ENCODE measurements at places on chromosomes 16 and 17.

DNA sequence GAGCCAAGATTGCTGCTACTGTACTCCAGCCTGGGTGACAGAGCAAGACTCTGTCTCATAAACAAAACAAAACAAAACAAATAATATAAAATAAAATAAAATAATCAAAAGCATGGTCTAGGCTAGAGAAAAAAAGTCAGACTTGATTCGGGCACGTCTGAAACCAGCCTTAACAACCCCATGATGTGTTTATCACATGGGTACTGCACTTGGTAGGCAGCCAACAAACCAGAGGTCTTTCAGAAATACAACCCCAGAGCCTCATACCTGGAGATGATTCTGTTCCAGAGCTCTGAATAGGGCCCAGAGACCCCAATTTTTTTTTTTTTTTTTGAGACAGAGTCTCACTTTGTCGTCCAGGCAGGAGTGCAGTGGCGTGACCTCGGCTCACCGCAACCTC, 9.6 kb upstream of the HAPSTR1 start:
- DNase-seq: no peak

- DNase-seq: no peak
These were observed 166.4 kb downstream of the CCDC182 start for GRCh38 chr17:57578608-57579225.

DNA sequence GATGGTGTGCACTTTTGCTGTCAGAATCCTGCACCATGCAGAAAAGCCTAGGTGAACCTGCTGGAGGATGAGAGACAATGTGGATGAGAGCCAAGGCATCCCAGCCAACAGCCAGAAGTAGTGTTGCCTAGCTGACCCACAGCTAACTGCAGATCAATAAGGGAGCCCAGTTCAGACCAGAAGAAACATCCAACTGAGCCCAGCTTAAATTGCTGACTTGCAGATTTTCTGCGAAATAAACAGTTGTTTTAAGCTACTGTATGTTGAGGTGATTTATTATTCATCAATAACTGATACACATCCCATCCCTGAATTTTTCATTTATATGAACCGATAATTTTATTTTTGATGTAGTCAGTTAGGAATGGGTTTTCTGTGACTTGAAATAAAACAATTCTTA, 39.2 kb upstream of the TOX3 start:
- no peak for DNase-seq

DNA sequence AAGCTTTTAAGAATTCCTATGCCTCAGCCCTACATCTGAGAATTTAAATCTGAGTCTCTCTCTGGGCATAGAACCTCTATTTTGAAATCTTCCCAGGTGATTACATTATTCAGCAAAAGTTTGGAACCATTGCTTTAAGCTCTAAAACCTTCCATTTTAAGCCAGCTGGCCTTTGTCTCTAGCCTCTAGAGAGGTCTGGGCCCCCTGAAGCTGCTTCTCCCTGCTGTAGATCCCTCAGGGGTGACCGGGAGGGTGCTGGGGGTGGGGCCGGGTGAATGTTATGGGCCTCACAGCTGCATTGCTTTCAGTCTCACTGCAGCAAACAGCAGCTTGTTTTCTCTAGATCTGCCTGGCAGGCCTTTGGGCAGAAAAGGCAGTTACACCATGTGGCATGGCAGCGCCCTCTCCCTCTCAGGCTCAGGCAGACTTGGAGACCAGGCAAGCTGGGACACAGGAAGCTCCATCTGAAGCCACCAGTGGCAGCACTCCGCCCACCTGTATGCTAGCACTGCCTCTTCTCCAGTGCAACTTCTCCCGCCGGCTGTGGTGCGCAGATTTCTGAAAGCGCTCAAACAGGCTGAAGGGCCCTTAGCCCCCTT, 66.3 kb downstream of the MPRIP start:
- peak; percentile 93 for DNase-seq

- DNase-seq: no peak
These were observed 40.1 kb upstream of the GSG1L start for GRCh38 chr16:28103516-28104170.

DNA sequence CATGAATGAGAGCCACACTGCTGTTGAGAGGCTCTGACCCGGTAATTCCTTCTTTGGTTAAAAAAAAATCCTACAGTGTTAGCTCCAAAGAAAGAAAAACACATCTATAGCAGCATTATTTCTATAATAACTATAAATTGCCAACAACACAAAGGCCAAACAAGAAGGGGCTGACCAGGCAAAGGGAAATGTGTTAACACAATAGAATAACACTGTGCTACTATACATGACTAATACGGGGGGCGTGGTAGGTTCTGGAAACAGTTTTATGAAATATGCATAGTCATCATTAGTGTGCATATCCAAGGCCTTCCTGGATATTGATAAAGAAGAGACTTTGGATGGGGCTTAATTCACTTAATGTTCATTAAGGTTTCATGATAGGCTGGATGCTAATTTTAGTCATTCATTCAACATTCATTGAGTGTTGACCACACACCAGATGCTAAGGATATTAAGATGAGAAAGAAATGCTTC, 50.0 kb upstream of the CCL1 start:
- no peak for DNase-seq

GRCh38 chr16:79564671-79565107, 35.8 kb downstream of the MAF start:
- DNase-seq: no peak

DNA sequence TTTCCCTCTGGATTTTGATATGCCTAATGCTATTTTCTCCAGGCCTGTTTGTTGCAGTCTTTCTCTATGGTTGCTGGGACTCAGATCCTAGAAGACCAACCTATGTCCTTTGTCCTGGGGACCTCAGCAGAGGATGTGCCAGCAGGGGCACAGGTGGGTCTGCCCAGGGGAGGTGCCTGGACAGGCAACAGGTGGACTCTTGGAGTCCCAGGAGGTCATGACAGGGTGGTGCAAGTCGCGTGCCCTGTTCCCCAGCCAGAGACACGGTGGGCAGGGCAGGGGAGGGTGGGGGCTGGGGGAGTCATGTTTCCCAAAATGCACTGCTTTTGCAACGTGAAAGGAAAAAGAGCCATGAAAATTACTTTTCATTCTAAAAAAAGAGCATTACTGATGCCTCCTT, 26.3 kb upstream of the PLLP start:
- DNase-seq: no peak

DNA sequence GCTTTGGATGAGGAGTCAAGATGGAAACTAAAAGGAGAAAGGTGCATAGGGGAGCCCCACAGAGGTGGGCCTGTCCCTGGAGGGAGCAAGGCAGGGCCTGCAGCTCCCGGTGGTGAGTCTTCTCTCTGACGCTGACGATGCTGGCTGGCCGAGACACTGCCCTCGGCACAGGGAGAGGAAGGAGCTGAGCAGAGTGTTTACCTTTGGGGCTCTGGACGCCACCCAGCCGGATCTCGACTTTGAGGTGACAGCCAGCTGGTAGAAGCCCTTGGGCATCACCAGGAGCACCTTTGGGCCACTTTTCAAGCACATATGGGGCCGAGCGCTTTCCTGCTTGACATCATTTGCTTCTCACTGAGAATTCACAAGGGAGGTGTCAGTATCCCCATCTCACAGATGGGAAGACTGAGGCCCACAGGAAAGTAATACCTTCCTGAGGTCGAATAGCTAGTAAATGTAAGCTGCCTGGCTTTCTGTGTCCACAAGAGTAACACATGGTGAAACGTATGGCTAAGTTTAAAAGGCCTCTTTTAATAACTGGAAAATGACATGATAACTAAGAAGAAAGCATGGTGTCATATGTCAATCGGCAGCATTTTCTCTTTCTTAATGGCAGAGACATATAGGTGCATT, 294.3 kb upstream of the TNRC6C start:
- no peak for DNase-seq

DNA sequence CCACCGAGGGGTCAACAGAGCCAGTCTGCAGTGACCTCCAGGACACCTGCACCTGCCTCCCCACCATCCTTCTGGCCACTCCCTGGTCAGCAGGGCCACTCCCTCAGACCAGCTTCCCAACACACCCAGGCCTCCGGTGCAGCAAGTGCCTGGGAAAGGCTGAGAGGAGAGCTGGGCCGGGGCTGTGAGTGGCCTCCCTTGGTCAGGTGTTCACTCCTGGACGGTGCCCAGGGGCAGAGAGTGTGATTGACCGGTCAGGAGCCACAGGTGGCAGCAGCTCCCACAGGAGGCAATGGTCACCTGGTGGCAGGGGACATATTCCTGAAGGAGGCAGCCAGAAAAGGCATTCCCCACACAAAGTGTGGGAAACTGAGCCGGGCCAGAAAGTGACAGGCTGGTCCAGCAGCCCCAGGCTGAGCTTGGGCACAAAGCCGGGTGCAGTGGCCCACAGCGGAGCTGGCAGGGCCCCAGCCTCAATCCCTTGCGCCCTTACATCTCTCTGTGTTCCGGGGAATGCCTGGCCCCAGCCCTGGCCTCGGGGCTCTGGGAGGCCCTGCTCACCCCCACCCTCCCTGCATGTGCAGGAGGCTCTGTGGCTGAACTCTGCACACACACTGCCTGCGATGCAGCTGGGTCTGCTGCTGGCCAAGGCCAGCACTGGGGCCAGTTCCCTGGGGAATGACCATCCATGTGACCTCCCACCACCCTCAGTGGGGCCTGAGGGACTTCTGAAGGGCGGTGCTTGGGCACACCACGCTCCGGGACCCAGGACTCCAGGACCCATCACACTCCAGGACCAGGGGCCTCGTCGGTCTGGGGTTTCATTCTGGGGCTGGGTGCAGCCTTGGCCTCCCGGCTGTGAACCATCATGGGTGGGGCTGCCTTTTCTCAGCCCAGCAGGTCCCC, 1.2 kb upstream of the C17orf99 start:
- no peak for DNase-seq

GRCh38 chr17:61981323-61981722, 53.5 kb upstream of the INTS2 start:
- no peak for DNase-seq

GRCh38 chr17:74842146-74842598, 17.5 kb downstream of the GRIN2C start:
- DNase-seq: no peak

DNA sequence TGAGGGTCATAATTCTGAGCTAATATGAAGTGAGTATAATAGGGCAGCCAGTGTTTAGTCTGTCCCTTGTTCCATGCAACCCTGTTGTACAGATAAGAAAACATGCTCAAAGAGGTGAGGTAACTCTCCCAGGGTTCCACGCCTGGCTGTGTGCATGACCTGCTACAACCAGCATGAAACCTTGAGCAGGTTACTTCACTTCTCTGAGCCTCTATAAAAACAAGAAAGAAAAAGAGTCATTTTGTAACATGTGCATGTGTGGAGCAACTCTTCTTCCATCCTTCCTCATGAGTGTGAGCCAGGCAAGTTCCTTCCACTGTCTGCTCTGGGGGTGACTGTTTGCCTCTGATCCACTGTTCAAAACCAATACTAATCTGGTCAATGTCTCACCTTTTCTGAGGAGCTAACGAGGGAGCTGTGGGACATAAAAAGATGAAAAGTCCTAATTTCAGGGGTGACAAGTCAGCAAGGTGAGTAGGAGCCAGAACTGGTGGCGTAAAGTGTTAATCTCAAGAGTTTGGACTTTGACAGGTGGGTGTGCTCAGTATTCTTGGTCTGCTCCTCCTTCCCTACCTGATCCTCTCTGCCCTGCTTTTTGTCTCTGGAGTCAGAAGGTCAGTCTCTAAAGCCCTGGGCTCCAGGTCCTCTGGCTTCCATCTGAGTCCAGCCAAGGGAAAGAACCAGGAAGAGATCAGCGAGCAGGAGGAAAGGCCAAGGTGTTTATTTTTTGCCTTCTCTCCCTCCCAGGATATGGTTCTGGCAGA, 21.5 kb downstream of the GFOD2 start:
- no peak for DNase-seq

DNA sequence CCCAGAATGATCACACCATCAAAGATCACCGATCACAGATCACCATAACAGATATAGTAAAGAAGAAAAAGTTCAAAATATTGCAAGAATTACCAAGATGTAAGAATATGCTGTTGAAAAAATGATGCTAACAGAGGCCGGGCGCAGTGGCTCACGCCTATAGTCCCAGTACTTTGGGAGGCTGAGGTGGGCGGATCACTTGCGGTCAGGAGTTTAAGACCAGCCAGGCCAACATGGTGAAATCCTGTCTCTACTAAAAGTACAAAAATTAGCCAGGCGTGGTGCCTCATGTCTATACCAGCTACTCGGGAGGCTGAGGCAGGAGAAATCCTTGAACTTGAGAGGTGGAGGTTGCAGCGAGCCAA, 53.2 kb downstream of the CPPED1 start:
- DNase-seq: no peak

GRCh38 chr17:80283116-80283852, 22.6 kb downstream of the RNF213 start:
- DNase-seq: peak; percentile 57

- DNase-seq: no peak
These were observed 2.9 kb upstream of the CACNG3 start for GRCh38 chr16:24253192-24253591.

GRCh38 chr17:58414596-58414997, 2.7 kb downstream of the RNF43 start:
- no peak for DNase-seq

GRCh38 chr16:12257926-12258561, 281.5 kb downstream of the SNX29 start:
- no peak for DNase-seq

DNA sequence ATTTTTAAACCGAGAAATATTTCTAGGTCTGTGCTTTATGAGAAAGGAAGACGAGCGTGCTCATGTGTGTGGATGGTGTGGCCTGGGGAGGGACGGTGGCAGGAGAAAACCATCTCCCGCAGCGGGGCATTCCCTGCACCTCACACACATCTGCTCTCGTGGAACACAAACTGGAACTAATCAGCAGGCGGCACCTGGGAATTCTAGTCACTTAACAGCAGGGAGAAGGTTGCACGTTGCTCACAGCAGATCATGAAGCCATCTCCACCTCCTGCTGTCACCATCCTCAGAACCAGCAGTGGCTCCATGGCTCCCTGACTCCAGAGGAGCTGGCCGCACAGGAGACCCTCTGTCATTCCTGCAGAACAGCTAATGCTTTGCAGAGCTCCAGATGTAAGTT, 35.2 kb downstream of the ADCY9 start:
- no peak for DNase-seq

DNA sequence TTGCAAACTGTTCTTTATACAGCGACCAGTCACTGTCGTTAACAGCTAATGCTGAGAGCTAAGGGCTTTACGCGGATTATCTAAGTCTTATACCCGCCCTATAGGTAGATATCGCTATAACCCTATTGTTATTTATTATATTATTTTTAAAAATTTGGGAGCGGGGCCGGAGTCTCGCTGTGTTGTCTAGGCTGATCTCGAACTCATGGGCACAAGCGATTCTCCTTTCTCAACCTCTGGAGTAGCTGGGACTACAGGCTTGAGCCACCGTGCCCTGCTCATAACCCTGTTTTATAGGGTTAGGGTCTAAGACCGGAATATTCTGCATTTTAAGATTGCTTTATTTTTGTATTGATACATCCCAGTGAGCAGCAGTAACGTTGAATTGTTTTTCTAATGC, 24.7 kb downstream of the DEF8 start:
- no peak for DNase-seq
